ENCODE measurements at places on chromosomes 4 and X.

DNA sequence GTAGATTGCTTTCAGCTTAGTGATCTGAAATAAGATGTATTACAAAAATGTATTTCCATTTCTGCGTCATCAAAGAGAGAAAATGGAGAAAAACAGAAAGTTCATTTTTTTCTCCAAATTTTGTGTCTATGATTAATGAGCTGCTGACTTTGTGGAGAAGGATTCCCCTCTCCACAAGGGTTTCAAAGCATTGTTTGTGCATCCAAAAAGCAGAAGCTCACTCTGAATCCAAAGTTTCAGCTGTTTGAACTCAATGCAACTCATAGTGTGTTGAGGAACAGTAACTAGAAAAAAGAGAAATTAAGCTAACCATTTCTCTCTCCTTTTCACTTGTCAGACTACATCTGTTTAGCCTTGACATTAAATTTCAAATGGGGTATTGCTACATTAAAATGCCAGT lies 62.9 kb upstream of the SLC7A11 start:
- no peak for DNase-seq

GRCh38 chr4:74118600-74119338 lies 19.8 kb upstream of the CXCL2 start:
- no peak for DNase-seq

DNA sequence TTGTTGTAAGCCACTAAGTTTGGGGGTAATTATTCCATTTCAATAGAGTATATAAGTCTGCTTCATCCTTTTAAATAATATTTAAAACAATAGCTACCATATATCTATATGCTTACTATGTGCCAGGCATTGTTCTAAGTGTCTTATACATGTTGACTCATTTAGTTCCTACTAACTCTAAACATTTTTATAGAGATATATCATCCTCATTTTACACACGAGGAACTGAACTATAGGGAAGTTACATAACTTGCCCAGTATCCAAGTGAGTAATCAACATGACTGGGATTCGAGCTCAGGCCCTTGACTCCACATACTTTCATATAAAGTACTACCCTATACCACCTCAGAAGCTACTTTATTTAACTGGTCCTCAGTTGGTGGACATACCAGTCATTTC lies 175.3 kb upstream of the RAI2 start:
- no peak for DNase-seq

- DNase-seq = no peak
Observed at GRCh38 chr4:169385376-169385775, 114.6 kb upstream of the SH3RF1 start.

- DNase-seq = peak; percentile 78
Observed at GRCh38 chr4:41212616-41213203, 1.6 kb downstream of the APBB2 start.

GRCh38 chrX:38154340-38154739 lies 66.3 kb downstream of the SRPX start:
- no peak for DNase-seq

- no peak for DNase-seq
Observed at GRCh38 chrX:153456161-153456560, 10.3 kb upstream of the TREX2 start.

GRCh38 chr4:32745351-32745750 lies 2025.2 kb downstream of the PCDH7 start:
- DNase-seq = no peak

DNA sequence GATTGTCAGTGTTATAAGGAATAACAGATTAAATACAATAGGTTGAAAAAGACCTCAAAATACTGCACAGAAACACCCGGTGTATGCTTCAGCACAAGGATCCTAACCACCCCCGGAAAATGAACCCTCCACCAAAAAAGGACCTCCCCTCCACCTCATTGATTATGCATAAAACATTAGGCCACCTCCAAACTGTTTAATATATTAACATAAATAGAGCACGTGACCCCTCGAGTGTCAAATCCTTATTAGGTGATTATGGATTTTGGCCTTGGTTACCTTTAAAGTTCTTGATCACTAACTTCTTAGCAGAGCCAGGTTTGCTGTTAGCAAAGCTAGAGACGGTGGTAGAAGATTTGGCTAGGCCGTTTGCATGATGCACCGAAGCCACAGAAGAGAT lies 958 bp downstream of the CUL4B start:
- no peak for DNase-seq

- peak; percentile 39 for DNase-seq
Observed at GRCh38 chrX:84339507-84340364, 151.7 kb upstream of the RPS6KA6 start.

- DNase-seq = peak; percentile 6
Observed at GRCh38 chrX:128460835-128461234, 408.6 kb upstream of the ACTRT1 start.

DNA sequence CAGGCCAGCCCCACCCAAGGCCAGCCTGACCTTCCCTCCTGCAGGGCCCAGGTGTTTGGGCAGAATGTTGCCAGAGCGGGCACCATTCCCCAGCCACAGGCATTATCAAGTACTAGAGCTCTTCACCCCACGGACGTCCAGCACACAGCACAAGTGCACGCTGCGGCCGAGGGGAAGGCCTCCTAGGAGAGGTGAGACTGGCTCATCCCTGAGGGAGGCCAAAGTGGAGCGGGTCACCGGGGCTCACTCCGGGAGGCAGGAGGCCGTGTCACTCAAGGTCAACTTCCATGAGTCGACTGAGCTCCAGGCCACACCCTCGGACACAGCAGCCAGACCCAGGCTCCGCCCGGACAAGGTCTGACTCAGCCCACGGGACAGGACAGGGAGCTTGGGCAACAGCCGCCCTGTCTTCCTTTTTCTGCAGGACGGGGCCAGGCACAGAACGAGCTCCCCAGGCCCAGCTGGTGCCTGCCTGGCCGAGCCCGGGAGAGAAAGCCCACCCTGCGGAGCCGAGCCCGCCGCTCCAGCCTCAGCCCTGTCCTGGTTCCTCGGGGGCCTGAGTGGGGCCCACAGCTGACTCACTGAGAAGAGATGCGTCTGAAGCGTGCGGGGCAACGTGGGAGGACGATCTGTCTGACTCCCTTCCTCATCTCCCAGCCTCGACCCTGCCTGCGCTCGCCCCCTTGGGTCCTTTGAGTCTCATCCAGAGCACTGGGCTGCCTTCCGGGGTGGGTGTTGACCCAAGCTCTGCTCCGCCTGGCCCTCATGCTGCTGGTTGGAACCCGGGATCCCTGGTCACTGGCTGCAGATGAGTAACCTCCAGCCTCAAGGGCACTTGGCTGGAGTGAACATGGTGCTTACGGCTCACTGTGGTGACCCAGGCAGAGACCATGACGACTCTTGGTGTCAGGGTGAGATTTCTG lies 1.6 kb downstream of the SLC49A3 start:
- DNase-seq = peak; percentile 92

DNA sequence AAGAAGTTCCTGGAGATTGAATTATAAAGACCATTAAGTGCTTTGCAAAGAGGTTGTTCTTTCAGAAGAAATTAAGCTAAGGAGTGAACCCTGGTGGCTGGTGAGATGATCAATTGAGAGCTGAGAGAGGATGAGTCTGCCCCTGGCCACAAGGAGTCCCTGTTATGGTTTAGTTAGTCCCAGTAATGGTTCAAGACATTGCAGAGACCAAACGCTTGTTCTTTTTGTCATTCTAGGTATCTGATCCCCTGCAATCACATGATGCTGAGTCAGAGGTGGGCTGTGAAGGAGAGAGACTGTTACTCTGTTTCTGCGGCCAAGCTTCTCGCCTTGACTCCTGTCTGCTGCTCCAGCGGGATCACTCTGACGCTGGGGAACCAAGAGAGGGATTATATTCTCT lies 114.5 kb downstream of the GATB start:
- no peak for DNase-seq

DNA sequence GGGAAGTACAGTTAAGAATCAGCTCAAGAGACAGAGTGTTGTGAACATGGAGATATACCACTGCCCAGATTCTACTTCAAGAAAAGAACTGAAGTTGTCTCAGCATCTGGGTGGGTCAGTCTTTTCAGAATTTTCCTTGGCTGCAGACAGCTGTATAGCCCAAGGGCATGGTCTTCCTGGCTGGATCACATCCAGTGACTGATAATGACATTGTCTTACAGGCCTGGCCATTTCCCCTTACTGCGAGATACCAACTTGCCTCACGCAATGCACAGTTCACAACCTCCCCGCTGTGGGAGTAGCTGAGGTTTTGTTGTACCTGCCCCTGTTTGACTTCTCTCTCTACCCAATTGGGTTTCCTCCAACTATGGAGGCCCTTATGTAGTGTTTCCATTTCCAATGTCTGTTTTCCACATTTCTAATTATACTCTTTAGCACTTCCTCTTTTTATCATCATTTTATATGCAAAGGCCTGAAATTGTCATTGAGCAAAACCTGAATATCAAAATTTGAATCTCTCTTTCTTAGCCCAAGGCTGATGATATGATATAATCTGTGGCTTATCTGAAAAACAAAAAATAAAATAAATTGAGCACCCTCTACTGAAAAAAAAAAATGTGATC lies 209.1 kb downstream of the NAF1 start:
- DNase-seq = no peak

- peak; percentile 85 for DNase-seq
Observed at GRCh38 chr4:89410687-89411086, 103.1 kb upstream of the GPRIN3 start.

GRCh38 chr4:38292529-38292928 lies 332.3 kb downstream of the PTTG2 start:
- no peak for DNase-seq

DNA sequence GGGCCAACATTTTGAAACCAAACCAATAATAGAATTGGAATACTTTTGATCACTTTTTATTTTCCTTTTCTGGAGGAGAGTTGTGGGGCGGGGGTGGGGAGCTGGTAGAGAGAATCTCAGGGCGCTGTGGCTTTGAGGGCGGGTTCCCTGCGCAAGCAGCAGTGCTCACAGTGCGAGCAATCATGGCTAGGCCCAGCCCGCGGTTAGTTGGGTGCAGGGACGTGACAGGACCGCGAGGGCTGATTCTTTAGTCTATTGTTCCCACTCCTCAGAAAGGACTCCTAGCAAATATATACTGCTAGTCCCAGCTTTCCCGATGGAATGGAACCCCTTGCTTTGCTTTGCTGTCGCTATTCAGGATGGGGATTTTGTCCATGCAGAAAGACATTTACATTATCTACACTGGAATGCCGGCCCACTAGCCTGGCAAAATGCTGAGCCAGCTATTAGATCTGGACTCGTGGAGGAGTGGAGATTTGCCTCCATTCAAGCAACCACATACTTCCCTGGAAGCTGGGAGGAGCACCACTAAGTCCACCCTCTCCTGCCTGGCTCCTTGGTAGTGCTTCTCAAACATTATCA lies 23.9 kb upstream of the APLN start:
- no peak for DNase-seq

DNA sequence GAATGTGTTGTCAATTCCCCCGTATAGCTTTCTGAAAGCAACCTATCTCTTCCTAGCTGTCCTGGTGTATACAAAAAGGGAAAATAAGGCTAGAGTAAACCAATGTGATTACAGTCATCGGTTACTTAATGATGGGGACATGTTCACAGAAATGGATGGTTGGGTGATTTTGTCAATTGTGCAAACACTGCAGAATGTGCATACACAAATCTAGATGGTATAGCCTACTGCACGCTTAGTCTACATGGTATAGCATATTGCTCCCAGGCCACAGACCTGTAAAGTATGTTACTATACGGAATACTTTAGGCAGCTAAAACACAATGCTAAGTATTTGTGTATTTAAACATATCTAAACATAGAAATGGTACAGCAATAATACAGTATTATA lies 5.1 kb downstream of the DTHD1 start:
- no peak for DNase-seq

GRCh38 chr4:153209410-153209809 lies 5.2 kb downstream of the TRIM2 start:
- no peak for DNase-seq

DNA sequence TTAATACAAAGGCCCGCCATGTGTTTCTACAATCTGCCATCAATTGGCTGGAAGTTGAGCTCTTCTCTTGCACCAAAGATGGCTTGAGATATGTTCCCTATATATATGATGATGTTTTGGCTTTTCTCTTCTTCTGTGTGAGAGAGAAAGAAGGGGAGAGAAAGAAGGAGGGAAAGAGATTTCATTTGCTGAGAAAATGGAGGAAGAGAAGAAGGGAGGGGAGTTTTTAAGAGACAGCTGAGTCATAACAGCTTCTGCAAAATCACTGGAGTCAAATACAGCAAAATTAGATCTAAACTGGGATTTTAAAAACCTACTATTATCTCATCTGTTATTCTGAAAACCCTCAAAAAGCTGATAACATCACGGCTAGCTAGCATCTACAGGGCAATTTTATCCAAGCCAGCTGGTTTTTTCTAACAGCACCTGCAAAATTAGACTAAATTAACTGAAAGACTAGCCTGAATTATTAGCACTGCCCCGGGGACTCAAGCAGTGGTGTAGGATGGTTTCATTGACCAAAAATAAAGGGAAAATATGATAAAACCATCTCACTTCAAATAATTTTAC lies 647.6 kb upstream of the ACTRT1 start:
- DNase-seq = no peak

GRCh38 chrX:140724309-140724708 lies 14.8 kb downstream of the LINC00632 start:
- no peak for DNase-seq

DNA sequence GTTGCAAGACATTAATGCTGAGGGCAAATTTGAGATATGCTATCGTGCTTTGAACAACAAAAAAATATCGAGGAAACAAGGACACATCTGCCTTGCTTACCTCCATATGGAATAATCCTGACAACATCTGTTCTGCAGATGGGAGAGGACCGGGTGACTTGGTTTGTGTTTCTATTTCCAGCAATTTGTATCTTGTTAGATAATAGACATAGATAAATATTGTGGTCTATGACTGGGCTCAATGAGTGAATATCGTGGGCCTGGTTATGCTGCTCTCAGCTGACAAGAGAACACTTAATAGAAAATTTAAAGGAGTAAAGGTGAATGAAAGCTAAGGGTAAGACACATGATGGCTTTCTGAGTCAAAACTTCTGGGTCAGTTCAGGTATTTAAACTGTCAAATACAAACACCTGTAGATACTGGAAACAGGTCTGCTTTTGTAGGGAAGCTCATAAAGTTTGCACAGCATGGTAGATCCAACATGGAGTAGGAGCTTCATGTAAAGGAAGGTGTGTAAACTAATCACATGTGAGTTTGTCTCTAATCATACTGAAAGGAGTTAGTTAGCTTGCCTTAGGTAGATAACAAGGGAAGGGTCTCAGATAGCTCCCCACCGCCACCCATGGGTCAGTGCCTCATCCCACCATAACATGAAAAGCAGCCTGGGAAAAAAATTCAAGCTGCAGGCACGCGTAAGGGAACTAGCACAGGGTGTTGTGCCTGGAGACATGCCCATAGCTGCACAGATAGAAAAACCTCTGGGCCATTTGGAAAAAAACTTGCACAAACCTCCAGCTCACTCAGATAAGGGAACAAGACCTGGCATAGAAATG lies 904.1 kb upstream of the EPHA5 start:
- peak; percentile 41 for DNase-seq

GRCh38 chr4:7462509-7462971 lies 27.8 kb upstream of the PSAPL1 start:
- peak; percentile 76 for DNase-seq
